ENCODE measurements at places on chromosomes 2 and 18. TPM values are rescaled to one million over a fixed set of nuclear protein-coding genes. Genes with fewer than 3 reads are reported as not detected.

The DHRS9 gene
- total RNA-seq: 0.34 TPM

The HAAO gene
- total RNA-seq: 14.0 TPM

The TCF23 gene
- 8.5 TPM for total RNA-seq

The FTCDNL1 gene
- total RNA-seq: 4.9 TPM

The ICA1L gene
- 15.8 TPM for total RNA-seq

The PLB1 gene
- total RNA-seq: 7.4 TPM

The CROCC2 gene
- not detected for total RNA-seq

The SLC16A14 gene
- total RNA-seq: 3.2 TPM

The ZNG1B gene
- 19.3 TPM for total RNA-seq

The ZNF516 gene
- 158 TPM for total RNA-seq

The MAPK4 gene
- 12.6 TPM for total RNA-seq

- H3K4me1 ChIP-seq: no peaks in the 10 kb centered on the region
- no peak overlapping the region for H3K4me3 ChIP-seq
- no peak overlapping the region for H3K27ac ChIP-seq
Observed at GRCh38 chr2:109335631-109336176, 206.7 kb downstream of the SH3RF3 start.

DNA sequence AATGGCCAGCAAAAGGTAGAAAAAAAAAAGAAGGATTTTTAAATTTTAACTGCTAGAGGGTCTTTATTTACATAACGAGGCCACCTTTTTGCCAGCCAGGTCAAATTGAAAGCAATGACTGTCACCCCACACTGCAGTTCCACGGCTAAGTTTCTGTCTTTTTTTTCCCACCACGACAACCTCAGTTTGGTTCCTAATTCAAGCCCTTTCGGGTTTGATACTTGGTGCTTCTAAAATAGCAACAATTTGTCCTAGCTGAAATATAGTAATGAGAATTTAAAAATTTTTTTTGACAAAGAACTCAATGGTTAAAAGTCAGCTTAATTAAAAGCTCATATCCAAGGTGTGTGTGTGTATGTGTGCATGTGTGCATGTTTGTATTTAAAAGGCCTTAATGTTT is 16.4 kb upstream of the NMS start:
- no peak for DNase-seq
- no peak overlapping the region for H3K27ac ChIP-seq
- no peaks in the 10 kb centered on the region for H3K4me1 ChIP-seq
- no peaks in the 10 kb centered on the region for H3K27me3 ChIP-seq
- no peaks in the 10 kb centered on the region for H3K36me3 ChIP-seq

DNA sequence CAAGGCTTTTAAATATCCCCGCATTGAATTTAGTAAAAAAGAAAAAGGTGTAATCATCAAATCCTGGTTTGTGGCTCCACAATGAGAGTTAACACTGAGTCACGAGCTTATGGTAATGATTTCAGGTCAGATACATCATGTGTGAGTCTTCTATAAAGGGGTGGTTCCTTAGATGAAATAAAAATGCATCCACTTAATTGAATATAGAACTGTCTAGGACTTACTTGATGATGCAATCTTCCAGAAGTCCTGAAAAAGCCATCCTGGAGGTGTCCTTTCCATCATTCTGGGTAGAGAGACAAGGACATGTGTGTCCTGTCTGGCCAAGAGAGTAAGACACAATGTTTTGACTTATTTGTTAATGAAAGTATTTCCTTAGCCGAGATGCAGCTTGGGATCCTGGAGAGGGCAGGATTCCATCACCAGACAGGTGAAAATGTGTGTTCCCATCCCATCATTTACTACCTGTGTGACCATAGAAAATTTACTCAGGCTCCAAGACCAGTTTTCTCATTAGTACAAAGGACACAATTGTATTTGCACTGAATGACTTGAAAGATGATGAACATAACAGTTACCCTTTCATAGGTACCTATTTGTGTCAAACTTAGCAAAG is 1539.8 kb upstream of the PIK3C3 start:
- H3K4me3 ChIP-seq: no peak overlapping the region
- no peaks in the 10 kb centered on the region for H3K4me1 ChIP-seq
- no peaks in the 10 kb centered on the region for H3K27me3 ChIP-seq
- no peak overlapping the region for H3K27ac ChIP-seq

- peaks cover 24% of the 10 kb centered on the region for H3K4me1 ChIP-seq
- no peaks in the 10 kb centered on the region for H3K27me3 ChIP-seq
- peak; percentile 43 for DNase-seq
Observed at GRCh38 chr2:43221124-43221762, 5.2 kb downstream of the ZFP36L2 start.

DNA sequence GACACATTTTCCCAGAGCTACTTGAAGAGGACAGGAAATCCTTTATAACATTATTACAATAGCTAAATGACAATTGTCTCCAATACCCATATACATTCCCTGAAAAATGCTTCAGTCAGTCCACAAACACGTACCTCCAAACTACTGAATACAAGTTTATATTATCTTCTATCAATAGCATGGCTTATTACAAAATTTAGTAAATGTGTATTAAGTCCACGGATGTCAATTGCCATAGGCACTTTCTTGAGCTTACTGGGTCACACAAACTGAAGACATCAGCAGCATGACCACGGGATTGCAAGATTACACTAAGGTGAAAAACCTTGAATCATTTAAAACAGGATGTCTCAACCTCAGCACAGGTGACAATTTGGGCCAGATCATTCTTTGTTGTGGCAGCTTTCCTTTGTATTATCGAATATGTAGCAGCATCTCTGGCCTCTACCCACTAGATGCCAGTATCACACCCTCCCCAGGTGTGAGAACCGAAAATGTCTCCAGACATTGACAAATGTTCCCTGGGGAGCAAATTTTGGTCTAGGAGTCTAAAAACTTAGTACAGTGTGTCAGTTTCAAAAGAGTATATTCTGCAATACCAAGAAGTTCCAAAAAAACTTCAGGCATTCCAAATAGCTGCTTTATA is 1.4 kb downstream of the MBD2 start:
- H3K4me1 ChIP-seq: peaks cover 8% of the 10 kb centered on the region
- DNase-seq: peak; percentile 23
- peak overlapping the region; percentile 86 for H3K27ac ChIP-seq
- H3K4me3 ChIP-seq: peak overlapping the region; percentile 73
- H3K27me3 ChIP-seq: no peaks in the 10 kb centered on the region

- H3K27ac ChIP-seq: peak within 1 kb of the TSS; percentile 97
- H3K4me3 ChIP-seq: peak within 1 kb of the TSS; percentile 88
- no peaks in the 10 kb centered on the region for H3K27me3 ChIP-seq
Observed at GRCh38 chr2:64453770-64454385, at the start of gene LGALSL. Gene LGALSL, plus strand, starts transcription at chr2:64454162. Its CDS starts 384 bp downstream, at chr2:64454546.

DNA sequence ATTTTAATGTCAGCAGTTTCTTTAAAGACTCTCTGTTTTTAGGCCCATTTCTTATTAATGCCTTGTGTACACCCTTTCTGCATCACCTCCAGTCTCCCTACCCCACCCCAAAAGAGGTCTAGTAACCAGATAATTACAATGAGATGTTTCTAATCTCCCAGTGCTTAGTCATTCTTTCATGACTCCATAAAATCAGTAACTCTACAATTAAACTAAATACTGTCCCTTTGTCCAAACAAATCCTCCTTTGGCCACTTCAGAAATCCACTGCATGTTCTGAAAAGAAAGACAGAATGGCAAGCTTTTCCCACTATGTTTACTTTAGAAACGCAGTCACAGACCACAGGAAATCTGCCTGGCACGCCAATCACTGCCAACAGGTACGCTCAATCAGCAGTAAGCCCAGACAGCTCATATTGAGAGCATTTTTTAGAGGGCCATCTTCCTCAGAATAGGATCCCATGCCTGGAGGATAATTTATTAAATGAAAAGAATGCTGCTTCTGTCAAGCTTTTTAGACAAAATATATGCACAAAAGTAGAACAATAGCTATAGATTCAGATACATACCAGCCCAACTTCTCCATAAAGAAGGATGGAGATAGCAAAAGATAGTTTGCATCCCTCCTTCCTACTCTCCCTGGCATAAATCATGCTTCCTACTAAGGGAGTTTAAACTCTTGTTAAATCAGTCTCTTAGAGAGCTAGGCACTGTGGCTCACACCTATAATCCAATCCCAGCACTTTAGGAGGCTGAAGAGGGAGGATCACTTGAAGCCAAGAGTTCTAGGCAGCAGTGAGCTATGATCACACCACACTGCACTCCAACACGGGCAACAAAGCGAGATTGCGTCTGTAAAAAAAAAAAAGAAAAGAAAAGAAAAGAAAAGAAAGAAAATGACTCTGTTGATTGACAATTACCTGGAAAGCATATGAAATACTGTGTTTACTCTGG is 14.6 kb downstream of the CLASP1 start:
- peak overlapping the region; percentile 7 for H3K27ac ChIP-seq
- H3K36me3 ChIP-seq: no peaks in the 10 kb centered on the region
- no peaks in the 10 kb centered on the region for H3K27me3 ChIP-seq

DNA sequence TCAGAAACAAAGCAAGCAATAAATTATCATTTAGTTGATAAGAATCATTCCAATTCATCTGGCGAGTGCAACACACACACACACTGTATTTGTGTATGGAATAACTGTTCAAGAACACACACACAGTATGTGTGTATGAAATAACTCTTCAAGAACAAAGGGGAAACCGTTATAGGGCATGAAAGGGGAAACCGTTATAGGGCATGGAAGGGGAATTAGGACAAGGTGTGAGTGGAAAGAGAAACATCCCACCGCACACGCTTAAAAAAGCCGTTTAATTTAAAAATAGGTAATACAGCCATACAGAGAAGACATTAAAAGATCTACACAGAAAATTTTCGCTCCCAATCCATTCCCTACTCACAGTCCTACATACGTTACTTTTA is 607 bp upstream of the TSN start:
- H3K4me3 ChIP-seq: peak overlapping the region; percentile 62
- H3K36me3 ChIP-seq: no peaks in the 10 kb centered on the region
- H3K27me3 ChIP-seq: no peaks in the 10 kb centered on the region
- peaks cover 5% of the 10 kb centered on the region for H3K4me1 ChIP-seq

GRCh38 chr18:48993586-48993985 is 42.8 kb upstream of the SMAD7 start:
- peaks cover 16% of the 10 kb centered on the region for H3K4me1 ChIP-seq
- no peak for DNase-seq
- H3K4me3 ChIP-seq: no peak overlapping the region

- DNase-seq: no peak
- no peaks in the 10 kb centered on the region for H3K36me3 ChIP-seq
- no peak overlapping the region for H3K4me3 ChIP-seq
- H3K27me3 ChIP-seq: no peaks in the 10 kb centered on the region
- no peaks in the 10 kb centered on the region for H3K4me1 ChIP-seq
- H3K27ac ChIP-seq: no peak overlapping the region
Observed at GRCh38 chr18:75752740-75753263, 325.3 kb upstream of the SMIM21 start.

- no peak overlapping the region for H3K27ac ChIP-seq
- no peaks in the 10 kb centered on the region for H3K27me3 ChIP-seq
- H3K4me1 ChIP-seq: no peaks in the 10 kb centered on the region
- no peak overlapping the region for H3K4me3 ChIP-seq
Observed at GRCh38 chr2:191795715-191796114, 51.2 kb downstream of the CAVIN2 start.

DNA sequence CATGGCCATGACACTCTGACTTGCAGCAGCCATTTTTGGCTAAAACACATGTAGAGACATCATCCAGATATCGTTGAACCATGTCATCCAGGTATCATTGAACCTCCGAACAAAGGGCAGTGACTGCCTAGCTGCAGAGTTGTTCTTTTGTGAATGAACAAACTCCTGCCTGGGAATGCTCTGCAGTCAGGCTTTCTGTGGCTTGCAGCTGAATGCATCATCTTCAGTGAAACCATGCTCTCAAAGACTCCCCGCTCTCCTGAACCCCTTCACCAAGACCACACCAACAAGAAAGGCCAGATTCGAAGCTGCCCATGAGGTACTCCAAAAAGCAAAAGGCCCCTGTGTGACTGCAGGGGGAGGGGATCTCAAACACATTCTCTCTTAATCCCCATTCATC is 118.8 kb downstream of the ACTR3 start:
- no peaks in the 10 kb centered on the region for H3K27me3 ChIP-seq
- H3K36me3 ChIP-seq: no peaks in the 10 kb centered on the region
- no peak overlapping the region for H3K27ac ChIP-seq
- no peaks in the 10 kb centered on the region for H3K4me1 ChIP-seq
- H3K4me3 ChIP-seq: no peak overlapping the region

GRCh38 chr2:205764270-205764746 is 82.0 kb downstream of the NRP2 start:
- peaks cover 6% of the 10 kb centered on the region for H3K4me1 ChIP-seq
- no peaks in the 10 kb centered on the region for H3K27me3 ChIP-seq
- no peak overlapping the region for H3K27ac ChIP-seq
- no peaks in the 10 kb centered on the region for H3K36me3 ChIP-seq

DNA sequence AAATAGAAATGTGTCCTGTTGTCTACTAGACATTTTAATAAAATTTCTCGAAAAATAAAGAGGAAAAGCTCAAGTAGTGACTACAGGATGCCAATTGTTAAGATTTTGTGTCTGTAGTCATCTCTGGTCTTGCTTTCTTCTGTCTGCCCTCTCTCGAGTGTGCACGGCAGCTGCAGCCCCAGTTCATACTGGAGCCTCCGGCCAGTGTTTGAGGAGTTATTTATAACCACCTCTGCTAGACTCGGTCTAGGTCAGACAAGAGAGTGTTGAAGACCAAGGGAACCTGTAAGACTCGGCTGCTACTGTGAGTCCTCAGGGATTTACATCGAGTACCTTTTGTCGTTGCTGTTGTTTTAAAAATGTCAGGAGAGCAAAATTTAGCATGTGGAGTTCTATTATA is 810.1 kb upstream of the POU3F3 start:
- no peaks in the 10 kb centered on the region for H3K4me1 ChIP-seq
- DNase-seq: no peak
- no peaks in the 10 kb centered on the region for H3K27me3 ChIP-seq

- H3K27me3 ChIP-seq: no peaks in the 10 kb centered on the region
- H3K4me3 ChIP-seq: no peak overlapping the region
- H3K4me1 ChIP-seq: no peaks in the 10 kb centered on the region
- no peak overlapping the region for H3K27ac ChIP-seq
- no peak for DNase-seq
- H3K36me3 ChIP-seq: no peaks in the 10 kb centered on the region
Observed at GRCh38 chr2:172969166-172969565, 106.5 kb upstream of the MAP3K20 start.

- no peaks in the 10 kb centered on the region for H3K36me3 ChIP-seq
- no peak overlapping the region for H3K27ac ChIP-seq
- no peaks in the 10 kb centered on the region for H3K4me1 ChIP-seq
- no peaks in the 10 kb centered on the region for H3K27me3 ChIP-seq
Observed at GRCh38 chr18:10833656-10834055, 307.8 kb downstream of the NAPG start.

DNA sequence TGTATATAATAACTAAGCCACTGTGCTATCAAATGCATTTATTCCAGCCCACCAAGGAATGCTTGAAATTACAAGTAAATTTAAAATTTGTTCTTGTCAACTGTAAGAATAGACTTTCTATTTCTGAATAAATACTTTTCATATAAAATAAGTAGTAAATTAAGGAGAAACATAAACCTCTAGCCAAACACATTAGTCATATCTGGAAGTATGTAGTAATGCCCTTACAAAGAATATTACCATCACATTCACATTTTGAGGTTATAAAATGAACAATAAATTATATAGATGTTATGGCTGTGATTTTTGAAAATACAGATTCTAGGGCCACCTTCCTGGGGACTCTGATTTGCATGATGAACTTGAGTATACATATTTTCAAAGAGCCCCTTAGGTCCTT is 54.7 kb downstream of the SERPINB7 start:
- no peaks in the 10 kb centered on the region for H3K27me3 ChIP-seq
- no peak overlapping the region for H3K4me3 ChIP-seq
- no peak for DNase-seq
- H3K27ac ChIP-seq: no peak overlapping the region

GRCh38 chr2:111679202-111679601 is 204.8 kb downstream of the ANAPC1 start:
- no peak overlapping the region for H3K27ac ChIP-seq
- no peak for DNase-seq
- no peaks in the 10 kb centered on the region for H3K4me1 ChIP-seq
- H3K4me3 ChIP-seq: no peak overlapping the region
- H3K36me3 ChIP-seq: no peaks in the 10 kb centered on the region
- H3K27me3 ChIP-seq: no peaks in the 10 kb centered on the region
